HT1080 (cell line): ENCODE measurements at places on chromosomes 3 and 15. TPM values are rescaled to one million over a fixed set of nuclear protein-coding genes. Genes with fewer than 3 reads are reported as not detected.

DNA sequence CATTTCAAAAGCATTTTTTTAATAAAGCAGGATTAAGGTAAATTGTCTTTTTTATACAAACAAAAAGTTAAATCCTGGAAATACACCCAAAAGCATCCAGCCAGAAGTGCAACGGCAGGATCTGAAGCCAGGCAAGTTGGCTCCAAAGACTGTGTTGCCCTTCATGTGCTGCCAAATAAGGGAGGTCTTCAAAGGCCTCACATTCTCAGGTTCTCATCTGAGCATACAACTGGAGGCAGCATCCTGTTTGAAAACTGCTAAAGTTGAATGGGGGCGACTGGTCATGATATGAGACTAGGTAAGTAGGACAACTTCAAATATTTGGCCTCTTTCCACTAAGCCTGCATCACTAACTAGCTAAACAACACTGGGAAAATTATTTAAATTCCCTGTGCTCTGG lies 52.2 kb downstream of the IMPG2 start:
- no peak for DNase-seq

EPHA6 gene
- total RNA-seq, result 0.10 and 0.79 TPM in 2 replicates

- no peak for DNase-seq
Measured at GRCh38 chr3:41581700-41582099, 380.2 kb downstream of the ULK4 start.

DNA sequence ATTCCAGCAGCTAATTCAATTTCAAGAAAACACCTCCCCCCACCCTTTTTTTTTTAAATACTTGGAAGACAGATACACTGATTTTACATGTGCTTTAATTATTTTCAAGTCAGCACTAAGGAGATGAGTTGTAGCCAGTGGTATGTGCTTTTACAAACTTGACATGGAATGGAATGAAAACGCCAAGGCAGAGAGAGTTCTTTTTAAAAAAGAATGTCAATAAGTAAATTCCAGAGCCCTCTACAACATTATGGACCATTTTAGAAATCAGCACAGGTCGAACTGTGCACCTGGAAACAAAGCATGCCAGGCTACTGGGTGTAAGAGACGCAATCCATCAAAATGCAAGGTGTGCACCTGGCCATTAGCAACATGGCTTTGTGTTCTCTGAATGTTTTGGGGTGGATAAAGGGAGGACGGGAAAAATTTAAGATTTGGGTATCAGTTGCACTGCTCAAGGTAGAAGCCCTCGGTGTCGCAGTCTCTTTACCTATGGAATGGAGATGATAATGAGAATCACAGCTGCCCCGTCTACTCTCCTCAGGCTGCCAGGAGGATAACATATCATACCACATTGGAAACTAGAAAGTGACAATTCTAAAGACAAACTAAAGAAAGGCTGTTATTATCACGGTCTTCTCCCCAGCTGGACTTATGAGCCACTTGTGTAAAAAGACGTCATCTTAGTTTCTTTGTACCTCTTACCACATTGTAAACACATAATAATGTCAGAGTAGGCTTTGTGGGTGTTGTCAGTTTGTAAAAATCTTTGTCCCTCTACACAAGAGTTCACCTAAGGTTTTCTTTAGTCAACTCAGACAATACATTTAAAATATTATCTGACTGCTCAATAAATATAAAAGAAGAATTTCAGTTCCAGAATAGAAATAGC lies 107.4 kb upstream of the PRICKLE2 start:
- DNase-seq, result no peak

- DNase-seq, result no peak
Measured at GRCh38 chr15:59739557-59740186, 50.6 kb upstream of the BNIP2 start.
